Activated naive CD8-positive, alpha-beta T cell treated with anti-CD3 and anti-CD28 coated beads, Interleukin-2, amount 50 U/mL, for 16 hours (primary cell): ENCODE measurements at places on chromosomes 12 and 14.

- DNase-seq, result no peak
Measured at GRCh38 chr12:94173660-94174265, 25.4 kb downstream of the PLXNC1 start.

DNA sequence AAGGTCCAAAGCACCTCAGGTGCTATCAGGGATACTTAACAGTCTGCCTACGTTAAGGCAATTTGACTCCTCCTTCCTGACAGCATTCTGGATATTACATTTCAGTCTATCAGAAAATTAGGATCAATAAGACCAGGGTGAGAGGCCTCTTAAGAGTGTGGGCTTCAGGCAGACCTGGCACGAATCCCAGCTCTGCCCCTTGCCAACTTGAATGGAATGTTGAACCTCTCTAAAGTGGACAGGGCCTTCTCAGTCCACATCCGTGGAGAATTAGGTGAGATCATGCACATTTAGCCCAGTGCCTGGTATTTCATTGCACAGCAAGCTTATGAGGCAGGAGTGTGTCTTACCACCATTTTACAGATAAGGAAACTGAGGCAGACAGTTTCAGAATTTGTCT is 25.9 kb downstream of the DCAF4 start:
- no peak for DNase-seq

DNA sequence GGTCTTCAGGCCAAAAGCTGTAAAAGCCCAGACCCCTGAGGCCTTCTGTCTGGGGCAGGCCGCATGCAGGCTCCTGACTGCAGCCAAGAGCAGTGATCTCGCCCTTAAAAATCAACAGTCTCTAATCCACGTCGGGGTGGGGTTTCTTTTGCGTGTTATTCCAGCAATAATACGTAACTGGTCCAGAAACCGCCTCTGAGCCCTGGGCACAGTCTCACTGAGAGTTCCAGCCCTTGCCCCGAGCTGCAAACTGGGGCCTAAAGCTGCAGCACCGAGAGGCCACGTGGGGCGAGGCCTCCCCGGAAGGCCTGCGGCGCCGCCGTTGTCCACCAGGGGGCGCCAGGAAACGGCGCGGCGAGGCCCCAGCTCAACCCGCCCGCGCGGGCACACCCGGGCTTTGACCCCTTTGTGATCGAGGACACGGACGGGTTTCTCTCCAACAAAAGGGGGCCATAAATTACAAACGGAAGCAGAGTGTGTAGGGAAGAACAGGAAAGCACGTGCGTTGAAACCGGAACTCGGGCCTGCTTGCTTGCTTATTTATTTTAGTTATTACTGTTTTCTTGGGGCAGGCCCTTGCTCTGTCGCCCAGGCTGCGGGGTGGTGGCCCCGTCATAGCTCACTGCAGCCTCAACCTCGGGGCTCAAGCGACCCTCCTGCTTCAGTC is 87.2 kb downstream of the NINJ2 start:
- peak; percentile 74 for DNase-seq

- no peak for DNase-seq
Measured at GRCh38 chr12:90020014-90020413, 311.4 kb upstream of the ATP2B1 start.

- DNase-seq, result no peak
Measured at GRCh38 chr12:41621291-41621690, 433.2 kb downstream of the PDZRN4 start.

- DNase-seq, result no peak
Measured at GRCh38 chr12:39341179-39341578, 101.7 kb downstream of the KIF21A start.

DNA sequence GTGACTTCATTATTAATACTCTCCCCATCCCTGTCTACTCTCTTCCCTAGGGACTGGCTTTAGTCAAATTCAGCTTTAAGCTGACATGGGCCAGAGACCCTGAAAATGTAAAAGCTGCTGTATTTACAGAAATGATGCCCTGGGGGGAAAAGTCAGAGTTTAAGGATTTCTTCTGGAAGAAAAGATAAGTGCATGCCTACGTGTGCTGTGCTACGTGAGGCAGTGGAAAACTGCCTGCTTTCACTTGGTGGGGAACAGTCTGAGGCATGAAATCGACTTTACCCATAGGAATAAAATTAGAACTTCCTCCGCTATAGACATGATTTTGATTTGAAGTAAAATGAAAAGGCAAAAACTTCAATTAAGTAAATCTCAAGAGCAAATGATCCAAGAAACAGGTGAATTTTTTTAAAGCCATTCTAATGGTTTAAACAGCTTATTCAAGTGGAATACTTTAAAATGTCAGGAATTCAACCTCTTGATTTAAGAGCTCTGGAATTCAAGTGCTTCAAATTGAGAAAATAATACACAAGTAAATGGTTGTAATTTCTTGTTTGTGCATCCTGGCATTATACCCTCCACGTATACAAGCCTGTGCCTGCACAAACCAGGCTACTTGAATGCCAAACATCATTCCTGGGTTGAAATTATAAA is 168.5 kb downstream of the FOXN3 start:
- DNase-seq, result no peak

- no peak for DNase-seq
Measured at GRCh38 chr14:65864984-65865383, 452.5 kb downstream of the FUT8 start.

GRCh38 chr14:95235351-95235750 is 78.0 kb upstream of the DICER1 start:
- no peak for DNase-seq

GRCh38 chr14:103898204-103898603 is 30.1 kb upstream of the TDRD9 start:
- no peak for DNase-seq

GRCh38 chr12:127311720-127312364 is 955.1 kb upstream of the TMEM132C start:
- DNase-seq, result no peak

DNA sequence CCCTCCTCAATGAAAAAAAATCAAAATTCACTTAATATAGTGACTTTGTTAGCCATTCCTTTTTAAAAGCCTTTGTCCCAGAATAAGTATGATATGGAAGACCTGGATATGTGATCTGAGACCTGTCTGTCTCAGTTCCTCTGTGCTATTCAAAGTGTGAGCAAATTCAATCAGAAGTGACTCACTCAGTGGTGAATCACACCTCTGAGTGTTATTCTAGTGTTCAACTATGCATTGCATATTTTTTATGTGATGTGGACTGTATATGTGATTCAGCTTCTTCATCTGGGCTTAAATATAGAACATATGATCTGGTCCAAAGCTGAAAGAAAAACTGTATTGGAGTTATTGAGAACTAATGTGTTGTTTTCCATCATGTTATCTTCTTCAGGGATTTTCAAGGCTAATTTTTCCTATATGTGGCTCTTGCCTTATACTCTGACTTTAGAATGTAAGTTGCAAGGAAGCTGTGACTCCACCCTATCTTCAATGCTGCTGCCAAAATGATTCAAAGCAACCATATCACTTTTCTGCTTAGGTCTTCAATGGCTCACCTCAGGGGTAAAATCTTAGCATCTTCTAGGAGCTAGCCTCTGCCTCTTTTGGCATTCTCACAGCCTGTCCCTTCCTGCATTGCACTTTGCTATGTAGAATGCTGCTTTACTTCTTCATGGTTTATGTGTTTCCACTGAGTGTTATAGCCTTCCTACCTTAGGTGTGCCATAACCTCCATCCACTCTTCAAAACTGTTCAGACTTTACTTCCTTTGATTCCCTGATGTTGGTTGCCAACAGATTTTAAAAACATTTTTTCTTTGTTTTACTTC is 169.8 kb downstream of the OTOGL start:
- DNase-seq, result no peak
